ENCODE measurements at places on chromosomes 4 and X.
A peak's percentile ranks its signal among the peaks of the same experiment; 100 is the strongest.

DNA sequence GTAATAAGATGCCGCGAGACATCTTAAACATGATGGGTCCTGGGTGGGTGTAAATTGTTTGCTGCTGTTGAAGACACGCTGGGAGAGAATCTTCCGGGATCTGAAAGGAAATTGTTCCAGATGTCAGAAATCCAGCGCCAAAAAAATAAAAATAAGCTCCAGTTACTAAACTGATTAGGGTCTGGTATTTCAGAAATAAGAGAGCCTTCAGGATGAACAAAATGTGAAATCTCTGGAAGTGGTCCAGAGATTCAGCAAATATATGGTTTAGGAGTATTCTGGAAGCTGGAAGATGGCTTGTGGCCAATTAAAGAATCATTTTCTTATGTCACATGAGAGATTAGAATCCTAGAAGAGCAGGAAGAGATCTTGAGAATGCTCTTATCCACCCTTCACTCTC lies 75.8 kb upstream of the NHS start:
- no peak for DNase-seq

GRCh38 chr4:121510341-121510874 lies 129.6 kb upstream of the QRFPR start:
- no peak for DNase-seq

DNA sequence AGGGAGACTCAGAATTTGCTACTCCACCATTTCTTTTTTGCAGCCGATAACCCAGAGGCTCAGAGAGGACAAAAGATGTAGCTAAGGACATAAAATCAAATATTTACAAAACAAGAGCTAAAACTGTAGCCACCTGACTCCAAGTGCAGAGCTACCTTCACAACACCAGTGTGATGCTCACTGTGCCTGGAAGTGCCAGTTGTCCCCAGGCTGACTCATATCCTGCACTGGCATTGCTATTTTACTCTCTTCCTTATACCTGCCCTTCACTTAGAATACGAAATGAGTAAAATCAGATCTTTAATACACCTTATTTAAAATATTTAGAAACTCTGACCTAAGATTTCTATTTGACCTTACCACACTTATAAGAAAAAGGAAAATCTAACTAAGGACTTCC lies 39.5 kb downstream of the SLC7A11 start:
- DNase-seq = no peak

- peak; percentile 67 for DNase-seq
Measured at GRCh38 chr4:118981839-118982381, 93.3 kb downstream of the SYNPO2 start.

GRCh38 chrX:54776987-54777672 lies 20.9 kb downstream of the ITIH6 start:
- DNase-seq = no peak

GRCh38 chrX:9966775-9967408 lies at the start of gene CLDN34:
Gene CLDN34, plus strand, starts transcription at chrX:9967358. Its CDS starts 0 bp downstream, at chrX:9967358.
- DNase-seq = no peak

GRCh38 chr4:145552181-145552822 lies 66.9 kb upstream of the MMAA start:
- DNase-seq = no peak

GRCh38 chr4:97587912-97588311 lies 555.4 kb downstream of the STPG2 start:
- DNase-seq = no peak

DNA sequence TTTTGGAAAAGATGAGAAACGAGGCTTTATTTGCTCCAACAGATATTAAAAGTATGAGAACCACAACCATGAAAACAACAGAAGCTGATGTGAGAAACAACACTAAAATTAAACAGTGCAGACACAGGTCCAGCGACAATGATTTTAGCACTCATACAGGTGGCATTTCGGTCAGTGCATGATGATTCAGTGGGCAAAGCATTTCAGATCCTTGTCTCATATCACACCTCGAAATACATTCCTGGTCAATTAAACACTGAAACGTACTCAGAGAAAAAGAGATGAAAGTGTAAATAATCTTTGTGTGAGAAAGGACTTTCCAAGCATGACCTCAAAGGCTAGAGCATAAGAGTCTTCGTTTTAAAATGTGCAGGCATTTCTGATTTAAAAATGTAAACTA lies 85.2 kb downstream of the ACOX3 start:
- no peak for DNase-seq

GRCh38 chrX:129759576-129760061 lies 20.1 kb upstream of the SASH3 start:
- no peak for DNase-seq

DNA sequence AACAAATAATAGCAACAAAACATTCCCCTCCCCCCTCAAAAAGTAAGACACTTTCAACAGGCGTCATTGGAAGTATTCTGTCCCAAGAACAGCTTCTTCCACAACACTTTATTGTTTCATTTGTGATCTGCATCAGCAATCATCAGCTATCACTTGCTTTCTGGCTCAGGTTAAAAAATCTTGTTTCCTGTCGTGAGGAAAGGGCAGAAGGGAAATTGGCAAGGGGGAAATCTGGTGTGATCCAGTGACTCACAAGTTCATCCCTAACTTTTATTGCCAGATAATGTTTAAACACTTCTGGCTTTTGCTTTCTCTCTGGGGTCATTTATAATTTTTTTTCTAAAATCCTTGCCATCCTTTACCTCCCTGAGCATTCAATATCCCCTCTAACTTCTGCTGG lies 247.4 kb upstream of the GIMD1 start:
- no peak for DNase-seq

DNA sequence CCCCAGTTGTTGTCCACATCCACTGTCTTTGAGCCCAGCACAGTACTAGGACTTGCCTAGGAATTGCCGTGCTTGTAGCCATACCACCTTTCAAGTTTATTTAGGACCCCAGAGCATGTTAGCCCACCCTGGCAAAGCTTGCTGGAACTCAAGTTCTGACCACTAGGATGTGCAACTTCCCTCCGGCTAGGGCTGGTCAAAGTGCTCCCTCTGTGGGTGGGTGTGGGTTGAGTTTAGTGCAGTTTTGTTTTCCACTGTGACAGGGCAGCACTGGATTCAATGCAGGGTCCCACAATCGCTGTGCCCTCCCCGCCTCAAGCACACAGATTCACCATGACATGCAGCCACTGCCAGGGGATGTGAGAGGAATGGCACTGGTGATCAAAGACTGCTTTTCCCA lies 96.0 kb downstream of the RASGEF1B start:
- DNase-seq = peak; percentile 1

GRCh38 chr4:82746705-82747574 lies 51.7 kb downstream of the SCD5 start:
- DNase-seq = no peak

- no peak for DNase-seq
Measured at GRCh38 chr4:184196730-184197385, 20.8 kb downstream of the ENPP6 start.

- no peak for DNase-seq
Measured at GRCh38 chrX:7252013-7252610, 104.2 kb upstream of the PUDP start.

DNA sequence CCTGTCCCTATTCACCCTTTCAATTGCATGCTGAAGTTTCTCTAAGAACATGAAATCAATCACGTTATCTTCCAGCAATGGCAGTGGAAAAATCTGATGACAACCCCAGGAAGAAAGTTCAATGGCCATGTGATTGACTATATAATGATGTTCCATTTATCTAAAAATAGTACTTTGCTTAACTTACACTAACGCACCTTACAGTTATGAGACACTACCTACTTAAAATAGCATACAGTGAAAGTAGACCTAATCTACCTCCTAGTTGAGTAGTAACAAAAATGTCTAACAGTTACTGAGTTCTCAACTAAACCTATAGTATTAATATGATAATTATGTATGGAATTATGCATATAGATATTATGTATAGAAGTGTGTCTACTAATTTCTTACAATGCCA lies 28.6 kb upstream of the PGM2 start:
- DNase-seq = no peak

DNA sequence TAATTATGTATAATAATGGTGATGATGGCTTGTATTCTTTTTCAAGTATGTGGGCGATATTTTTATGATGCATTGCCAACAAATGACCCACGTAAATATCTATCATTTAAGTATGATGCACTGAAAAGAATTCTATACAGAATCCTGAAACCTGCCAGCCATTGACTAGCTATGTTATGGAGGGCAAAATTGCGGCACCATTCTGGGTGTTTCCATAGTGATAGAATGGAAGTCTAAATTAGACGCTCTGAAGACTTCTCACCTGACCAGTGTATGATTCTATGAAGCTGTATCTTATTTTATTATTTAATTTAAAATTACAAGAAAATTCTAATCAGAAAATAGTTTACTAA lies 677 bp upstream of the CENPC start:
- DNase-seq = peak; percentile 31

- no peak for DNase-seq
Measured at GRCh38 chr4:147103403-147103946, 157.8 kb upstream of the TTC29 start.

- DNase-seq = no peak
Measured at GRCh38 chr4:68476191-68476590, 28.9 kb downstream of the TMPRSS11E start.

DNA sequence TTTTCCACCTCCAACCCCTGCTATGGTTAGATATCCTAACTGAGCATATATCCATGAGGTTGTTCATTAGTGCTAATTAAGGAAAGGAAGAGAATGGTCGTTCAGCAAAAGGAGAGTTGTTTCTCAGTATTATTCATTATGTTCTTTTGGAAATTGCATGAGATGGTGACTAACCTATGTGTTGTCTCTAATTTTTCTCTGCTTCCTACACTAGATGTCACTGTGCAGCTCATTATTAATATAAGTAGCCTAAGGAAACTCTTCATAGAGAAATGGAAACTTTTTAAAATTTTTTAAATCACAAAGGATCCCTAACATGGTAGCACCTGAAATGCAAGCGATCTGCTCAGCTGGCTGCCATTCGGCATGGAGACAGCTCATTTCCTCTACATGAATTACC lies 67.7 kb upstream of the FAM9A start:
- DNase-seq = no peak

DNA sequence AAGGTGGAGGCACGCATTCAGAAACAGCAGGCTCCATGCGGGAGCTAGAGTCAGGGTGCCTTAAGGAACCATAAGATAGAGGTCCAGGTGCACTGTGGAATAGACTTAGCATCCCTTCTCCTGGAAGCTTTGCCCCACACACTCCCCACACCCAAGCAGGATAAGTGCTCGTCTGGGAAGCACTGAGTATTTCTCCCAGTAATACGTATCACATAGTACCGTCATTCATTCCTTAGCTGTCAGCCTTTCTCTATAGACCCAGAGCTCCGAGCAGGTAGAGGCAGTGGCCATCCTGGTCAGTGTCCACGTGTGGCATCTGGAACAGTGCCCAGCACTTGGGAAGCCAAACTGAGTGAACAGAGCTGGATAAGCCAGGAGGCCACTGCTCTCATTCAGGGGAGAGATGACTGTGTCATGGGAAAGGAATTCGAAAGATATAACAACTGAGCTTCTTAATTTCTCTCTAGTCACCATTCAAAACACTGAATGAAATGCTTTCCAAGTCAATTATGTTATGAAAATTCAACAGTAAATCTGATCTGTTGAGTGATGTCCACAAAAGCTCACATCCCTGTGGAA lies 9.9 kb downstream of the APBB2 start:
- DNase-seq = no peak

DNA sequence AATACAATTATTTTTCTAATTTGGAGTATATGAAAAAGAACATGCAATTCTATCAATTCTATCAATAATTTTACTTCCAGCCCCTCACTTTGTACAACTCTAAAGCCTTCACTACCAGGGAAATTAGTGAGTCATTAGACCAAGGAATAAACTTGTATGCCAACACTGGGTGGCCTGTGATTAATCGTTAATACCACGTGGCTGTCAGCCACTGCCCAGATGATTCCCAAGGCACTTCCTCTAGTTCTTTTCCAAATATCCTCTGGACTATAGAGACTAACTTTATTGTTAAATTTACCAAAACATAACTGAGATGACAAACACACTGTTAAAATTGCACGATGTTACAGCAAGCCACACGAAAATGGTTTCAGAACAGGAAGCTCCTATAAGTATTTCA lies 45.7 kb downstream of the MID1 start:
- DNase-seq = no peak

- DNase-seq = no peak
Measured at GRCh38 chrX:133722756-133723155, 262.6 kb downstream of the GPC3 start.

DNA sequence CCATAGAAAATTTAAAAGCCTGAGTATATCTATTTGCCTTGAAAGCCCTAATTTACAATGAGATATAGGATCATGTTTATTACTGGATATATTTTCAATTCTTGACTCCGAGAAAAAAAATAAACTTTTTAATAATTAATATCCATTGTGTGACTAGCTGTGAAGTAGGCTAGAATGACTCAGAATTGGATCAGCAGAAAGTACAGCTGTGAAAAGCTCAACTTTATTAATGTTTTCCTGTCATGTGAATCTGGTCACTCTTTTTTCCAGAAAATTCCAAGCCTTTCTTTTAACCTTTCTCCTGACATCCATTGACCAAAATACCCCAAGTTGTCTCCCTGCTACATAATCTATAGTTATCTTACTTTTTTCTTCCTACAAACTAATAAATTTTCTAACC lies 171.8 kb upstream of the PACRGL start:
- DNase-seq = no peak

GRCh38 chr4:77956917-77957316 lies 94.3 kb downstream of the MRPL1 start:
- DNase-seq = no peak

DNA sequence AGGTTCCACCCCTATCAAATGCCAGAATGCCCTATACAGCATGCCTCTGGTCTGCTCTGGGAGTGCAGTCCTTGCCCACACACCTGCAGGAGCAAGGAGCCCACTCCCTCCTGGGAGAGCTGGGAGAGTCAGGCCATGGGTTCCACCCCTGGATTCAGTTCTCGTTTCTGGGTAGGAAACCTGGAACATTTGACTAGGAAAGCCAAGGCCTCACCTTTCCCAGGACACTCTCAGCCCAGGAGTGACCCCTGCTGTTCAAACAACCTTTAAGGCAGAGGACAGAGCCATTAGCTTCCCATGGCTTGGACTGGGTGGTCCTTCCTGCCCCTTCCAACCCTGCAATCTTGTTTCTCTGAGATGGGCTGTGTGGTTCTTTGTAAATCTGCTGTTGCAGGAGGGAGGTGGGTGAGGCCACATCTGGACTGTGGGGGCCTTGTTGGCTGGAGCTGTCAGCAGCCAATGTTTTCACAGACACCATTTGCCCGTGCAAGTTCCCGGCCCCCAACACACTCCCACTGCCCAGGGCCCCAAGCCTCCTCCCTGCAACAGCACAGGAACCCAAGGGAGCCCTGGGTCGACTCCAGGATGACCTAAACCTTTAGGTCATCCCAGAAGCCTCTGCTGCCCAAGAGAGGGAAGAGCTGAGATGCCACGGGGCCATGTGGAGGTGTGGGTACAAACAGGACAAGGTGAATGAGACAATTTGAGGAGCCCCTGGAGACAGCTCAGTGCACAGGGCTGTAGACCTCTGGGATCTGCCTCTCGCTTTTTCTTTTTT lies 104.4 kb downstream of the PJA1 start:
- DNase-seq = no peak

Measured in erythroblast (primary cell).